ENCODE measurements at places on chromosomes 16 and 17.

GRCh38 chr17:7977039-7977438, 25.4 kb upstream of the GUCY2D start:
- no peak for DNase-seq

GRCh38 chr17:37360632-37361031, 15.2 kb upstream of the C17orf78 start:
- DNase-seq, result no peak

DNA sequence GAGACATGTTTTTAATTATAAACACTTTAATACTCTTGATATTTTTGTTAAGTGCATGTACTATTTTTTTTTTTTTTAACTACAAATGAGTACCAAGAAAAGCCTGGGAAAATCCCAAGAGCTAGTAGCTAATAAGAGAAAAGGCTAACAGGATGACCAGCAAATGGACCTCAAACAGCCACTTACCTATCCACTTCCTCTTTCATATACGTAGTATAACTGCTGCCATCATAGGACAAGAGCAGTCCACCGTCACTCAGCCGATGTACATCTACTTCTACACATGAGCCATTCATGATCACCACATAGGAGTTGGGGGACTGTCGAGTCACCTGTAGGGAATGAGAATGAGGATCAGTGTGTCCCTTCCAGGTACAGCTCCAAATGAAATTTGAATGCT, 128.0 kb upstream of the C17orf78 start:
- DNase-seq, result no peak

DNA sequence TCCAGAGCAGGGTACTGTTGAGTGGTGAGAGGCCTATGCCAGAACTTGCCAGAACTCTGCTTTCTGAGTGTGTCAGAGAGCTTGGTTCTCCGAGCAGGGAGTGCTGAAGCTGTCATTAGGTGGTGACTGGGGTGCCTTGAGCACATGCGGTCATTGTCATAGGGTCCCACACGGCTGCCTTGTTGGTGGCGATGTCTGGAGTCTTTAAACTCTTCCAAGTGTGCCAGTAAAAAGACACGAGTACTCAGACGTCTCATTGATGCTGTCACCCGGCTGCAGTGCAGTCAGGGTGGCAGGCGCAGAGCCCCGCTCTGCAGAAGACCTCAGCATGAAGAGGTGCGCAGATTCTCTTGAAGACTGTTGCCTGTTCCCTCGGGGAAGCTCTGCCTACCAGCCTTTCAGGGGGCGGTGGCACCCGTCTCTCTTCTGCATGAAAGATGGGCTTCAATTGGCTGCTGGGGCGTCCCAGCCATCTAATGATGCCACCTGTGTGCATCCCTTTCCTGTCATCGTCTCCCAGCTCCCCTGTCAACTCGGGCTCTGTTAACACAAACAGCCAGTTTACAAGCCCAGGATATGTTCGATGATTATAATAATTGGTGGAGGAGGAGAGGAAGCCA, 58.3 kb downstream of the NKD1 start:
- DNase-seq, result no peak

GRCh38 chr16:68704232-68704867, 32.7 kb upstream of the CDH1 start:
- DNase-seq, result peak; percentile 79

DNA sequence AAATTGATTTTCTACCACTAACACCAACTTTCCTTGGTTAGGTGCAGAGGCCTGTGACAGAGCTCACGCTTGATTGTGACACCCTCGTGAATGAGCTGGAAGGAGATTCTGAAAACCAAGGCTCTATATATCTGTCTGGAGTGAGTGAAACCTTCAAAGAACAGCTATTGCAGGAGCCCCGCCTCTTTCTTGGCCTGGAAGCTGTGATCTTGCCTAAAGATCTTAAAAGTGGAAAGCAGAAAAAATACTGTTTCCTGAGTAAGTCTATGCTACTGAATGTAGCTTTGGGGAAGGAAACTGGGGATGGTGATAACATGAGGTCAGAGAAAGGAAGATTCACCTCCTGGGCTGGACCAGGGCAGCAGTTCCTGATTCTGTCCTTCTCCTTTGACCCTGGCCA, 38.3 kb downstream of the REXO5 start:
- DNase-seq, result no peak

DNA sequence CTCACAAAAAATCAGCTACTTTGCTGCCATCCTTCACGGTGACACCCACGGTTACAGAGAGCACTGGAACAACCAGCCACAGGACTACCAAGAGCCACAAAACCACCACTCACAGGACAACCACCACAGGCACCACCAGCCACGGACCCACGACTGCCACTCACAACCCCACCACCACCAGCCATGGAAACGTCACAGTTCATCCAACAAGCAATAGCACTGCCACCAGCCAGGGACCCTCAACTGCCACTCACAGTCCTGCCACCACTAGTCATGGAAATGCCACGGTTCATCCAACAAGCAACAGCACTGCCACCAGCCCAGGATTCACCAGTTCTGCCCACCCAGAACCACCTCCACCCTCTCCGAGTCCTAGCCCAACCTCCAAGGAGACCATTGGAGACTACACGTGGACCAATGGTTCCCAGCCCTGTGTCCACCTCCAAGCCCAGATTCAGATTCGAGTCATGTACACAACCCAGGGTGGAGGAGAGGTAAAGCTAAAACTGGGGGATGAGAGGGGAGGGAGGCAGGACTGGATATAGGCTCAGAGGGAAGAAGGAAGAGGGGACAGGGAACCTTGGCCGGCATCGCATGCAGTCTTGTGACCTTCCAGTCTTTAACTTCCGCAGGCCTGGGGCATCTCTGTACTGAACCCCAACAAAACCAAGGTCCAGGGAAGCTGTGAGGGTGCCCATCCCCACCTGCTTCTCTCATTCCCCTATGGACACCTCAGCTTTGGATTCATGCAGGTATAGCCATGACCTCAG, 581 bp downstream of the CD68 start:
- no peak for DNase-seq

- DNase-seq, result no peak
Observed at GRCh38 chr17:44229090-44229489, 9.6 kb upstream of the UBTF start.

DNA sequence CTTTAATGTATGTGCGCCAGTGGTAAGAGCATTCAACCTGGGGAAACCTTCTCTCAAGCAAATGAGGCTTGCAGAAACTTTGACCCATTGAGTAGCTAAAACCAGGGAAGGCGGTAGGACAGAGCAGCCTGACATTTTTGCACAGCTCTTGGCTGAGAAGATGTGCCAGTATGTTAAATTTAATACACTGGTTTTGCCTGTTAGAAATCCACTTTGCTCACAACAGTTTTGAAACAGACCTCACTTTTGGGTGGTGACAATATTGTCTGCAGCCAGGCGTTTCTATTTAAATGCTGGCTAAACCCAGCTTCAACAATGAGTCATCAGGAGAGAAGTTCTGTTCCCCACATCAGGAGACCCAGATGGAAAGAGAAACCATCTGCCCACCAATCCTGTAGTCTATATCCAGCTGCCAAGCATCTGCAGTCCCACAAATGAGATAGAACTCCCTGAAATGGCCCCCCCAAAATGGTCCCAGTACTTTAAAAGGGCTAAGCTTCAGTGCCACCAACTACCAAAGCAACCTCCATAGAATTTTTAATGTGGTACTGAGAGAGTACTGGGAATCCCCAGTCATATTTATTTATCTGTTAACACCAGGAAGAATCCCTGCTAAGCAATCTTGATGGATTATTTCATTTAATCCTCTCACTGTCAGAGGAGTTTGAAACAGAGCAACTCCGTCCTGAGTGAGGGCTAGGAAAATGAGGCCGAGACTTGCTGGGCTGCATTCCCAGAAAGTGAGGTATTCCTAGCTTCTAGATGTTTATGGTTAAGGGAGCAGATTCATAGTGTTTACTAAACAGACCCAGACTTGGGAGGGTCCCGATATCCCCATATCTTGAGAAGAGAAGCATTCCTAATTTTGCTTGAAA, 29.0 kb upstream of the CLEC3A start:
- DNase-seq, result no peak

GRCh38 chr17:77441130-77441920, 300.6 kb downstream of the SEC14L1 start:
- no peak for DNase-seq

DNA sequence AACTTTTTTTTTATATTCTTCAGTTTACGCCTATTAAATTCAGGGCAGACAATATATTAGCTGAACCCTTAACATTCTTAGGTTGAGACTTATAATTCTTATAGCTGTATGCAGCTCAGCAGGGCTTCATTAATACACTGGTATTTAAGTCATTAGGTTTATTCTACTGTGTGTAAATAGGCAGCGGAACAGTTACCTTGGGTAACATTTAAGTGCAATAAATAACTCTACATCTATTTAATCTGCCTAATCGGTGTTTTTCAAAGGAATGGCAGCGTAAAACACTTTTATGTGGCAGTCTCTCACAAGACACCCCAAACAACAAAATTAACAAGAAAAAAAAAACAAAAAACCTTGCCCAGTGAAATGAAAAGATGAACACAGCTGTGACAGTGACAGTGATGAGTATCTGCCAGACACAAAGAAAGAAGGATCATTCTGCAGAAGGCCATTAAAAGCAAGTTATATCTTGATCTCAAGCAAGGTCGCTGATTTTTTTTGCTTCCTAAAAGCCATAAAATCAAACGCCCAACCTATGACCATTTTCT, 32.6 kb downstream of the KCNJ2 start:
- DNase-seq, result no peak

DNA sequence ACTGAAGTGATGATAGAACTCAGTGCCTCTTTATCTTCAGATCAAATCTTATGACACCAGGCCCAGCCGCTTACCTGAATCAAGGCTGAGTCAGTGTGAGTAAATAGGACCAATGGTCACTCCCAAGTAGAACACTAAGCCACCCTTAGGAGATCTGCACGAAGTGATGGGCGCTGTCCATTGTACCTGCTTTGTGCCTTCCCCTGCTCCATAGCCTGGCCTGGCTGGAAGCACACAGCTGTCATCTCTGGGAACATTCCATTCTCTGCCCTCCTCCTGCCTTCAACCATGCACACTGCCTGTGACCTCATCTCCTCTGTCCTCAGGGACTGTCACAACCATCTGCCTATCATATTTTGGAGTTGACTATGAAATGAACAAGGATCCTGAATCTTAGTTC, 279.5 kb upstream of the ASIC2 start:
- no peak for DNase-seq

DNA sequence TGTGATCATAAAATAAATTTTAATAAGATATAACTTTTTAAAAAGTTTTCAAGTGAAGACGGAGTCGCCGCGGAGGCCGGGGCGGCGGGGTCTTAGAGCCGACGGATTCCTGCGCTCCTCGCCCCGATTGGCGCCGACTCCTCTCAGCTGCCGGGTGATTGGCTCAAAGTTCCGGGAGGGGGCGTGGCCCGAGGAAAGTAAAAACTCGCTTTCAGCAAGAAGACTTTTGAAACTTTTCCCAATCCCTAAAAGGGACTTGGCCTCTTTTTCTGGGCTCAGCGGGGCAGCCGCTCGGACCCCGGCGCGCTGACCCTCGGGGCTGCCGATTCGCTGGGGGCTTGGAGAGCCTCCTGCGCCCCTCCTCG, at the start of gene FOXC2:
FOXC2 (plus strand) TSS at position 229 of the 365 bp plus-strand sequence. CDS start 507 bp downstream, outside the sequence.
- no peak for DNase-seq

- no peak for DNase-seq
Observed at GRCh38 chr17:45940293-45940692, 45.9 kb downstream of the MAPT start.

DNA sequence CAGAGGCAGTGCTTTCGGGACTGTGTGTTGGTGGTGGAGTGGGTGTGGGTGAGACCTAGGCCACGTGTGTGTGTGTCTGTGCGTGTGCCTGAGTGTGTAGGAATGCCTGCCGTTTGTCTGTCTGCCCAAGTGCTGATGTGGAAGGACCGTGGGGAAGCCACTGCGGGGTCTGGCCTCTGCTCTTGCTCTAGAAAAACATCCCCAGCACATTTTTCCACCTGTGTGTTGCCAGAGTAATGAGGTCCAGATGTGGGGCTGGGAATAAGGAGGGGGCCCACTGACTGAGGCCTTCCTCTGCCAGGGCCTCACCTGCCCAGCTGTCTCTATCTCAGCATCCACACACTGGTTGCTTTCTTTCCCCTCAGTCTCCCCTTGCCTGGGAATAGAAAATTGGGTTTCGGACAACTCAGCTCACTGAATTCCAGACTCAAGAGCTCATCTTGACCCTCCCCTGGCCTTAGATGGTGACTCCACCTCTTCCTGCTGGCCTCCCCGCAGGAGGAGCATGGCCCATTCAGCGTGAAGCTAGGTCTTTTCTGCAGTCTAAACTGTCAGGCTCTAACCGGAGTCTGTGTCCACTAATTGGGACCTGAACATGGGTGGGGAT, 7.6 kb downstream of the SGCA start:
- no peak for DNase-seq

Measured in HCT116 (cell line).